ENCODE measurements at places on chromosomes 7 and 10. TPM values are rescaled to one million over a fixed set of nuclear protein-coding genes. Genes with fewer than 3 reads are reported as not detected.

Gene ARHGAP22
- 24.8 TPM for total RNA-seq

DNA sequence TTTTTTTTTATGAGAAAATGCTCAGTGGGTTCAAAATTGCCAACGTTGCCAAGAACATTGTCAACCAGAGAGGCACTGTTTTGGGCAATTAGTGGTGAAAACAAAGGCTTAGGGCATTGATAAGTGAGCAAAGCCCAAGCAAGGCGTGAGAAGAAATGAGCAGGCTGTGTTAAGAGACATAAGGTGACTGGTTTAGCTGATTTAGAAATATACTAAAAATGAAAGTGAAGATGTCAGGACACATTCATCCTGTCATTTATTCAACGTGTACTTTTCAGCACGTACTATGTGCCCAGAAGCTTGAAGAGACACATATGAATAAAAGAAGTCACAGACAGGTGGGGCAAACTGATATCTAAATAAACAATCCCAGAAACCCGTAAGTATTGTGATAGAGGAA lies 31.8 kb downstream of the AOAH start:
- H3K27me3 ChIP-seq, result no peaks in the 10 kb centered on the region
- H3K4me3 ChIP-seq, result no peak overlapping the region
- no peaks in the 10 kb centered on the region for H3K4me1 ChIP-seq
- no peak overlapping the region for H3K27ac ChIP-seq
- no peak for DNase-seq

DNA sequence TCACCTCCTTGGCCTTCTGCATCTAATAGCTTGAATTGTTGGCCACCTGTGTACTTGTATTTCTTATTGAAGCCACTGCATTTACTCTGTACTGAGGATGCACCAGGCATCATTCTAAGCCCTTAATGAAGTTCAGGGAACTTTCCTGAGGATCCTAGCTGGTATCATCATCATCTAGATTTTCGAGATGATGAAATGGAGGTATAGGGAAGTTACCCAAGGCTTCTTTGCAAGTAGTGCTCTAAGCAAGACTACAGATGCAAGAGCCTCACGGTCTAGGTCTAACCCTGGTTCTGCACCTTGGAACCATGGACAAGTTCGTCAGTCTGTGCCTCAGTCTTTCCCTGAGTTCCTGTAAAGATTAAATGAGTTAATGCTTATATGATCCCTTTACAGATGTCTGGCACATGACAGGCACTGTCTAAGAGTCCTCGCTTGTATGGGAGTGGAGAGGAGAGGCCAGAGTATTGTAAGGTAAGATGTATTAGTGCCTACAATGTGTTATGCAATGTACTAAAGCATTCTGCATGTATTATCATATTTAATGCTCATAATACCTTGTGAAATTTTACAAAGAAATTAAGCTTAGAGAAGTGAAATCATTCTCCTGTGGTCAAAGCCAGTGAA lies 145.1 kb downstream of the KCNMA1 start:
- H3K4me1 ChIP-seq, result no peaks in the 10 kb centered on the region
- H3K27me3 ChIP-seq, result no peaks in the 10 kb centered on the region
- no peaks in the 10 kb centered on the region for H3K36me3 ChIP-seq
- H3K27ac ChIP-seq, result no peak overlapping the region
- H3K4me3 ChIP-seq, result no peak overlapping the region
- no peak for DNase-seq

DNA sequence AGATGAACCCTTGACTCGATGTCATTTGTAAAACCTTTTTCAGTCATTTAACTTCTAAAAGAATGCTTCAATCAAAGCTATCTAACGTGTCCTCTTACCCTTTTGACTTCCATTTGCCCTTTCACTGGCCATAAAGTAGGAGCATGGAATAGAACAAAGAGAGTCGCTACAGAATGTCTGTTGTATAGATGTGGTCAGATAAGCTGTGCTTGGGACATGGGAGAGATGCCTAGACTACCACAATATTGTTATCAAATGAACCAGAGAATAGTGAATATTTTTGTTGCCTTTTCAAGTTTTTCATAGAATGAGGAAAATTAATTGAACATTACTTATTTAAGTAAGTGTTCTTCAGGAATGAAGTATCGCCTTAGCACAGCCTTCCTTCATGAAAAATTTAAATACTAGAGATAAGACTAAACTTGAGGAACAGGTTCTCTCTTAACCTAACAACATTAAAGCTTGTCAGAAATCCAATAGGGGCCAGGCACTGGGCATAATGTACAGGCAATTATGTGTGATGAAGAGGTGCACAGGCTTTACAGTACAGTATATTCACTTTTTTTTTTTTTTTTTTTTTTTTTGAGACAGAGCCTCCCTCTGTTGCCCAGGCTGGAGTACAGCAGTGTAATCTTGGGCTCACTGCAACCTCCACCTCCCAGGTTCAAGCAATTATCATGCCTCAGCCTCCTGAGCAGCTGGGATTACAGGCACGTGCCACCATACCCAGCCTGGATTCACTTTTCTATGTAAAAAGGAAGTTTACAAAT lies 7.5 kb upstream of the KMT2E start:
- peaks cover 78% of the 10 kb centered on the region for H3K4me1 ChIP-seq
- H3K4me3 ChIP-seq, result no peak overlapping the region
- H3K27ac ChIP-seq, result peak overlapping the region; percentile 8
- H3K36me3 ChIP-seq, result no peaks in the 10 kb centered on the region
- H3K27me3 ChIP-seq, result no peaks in the 10 kb centered on the region

- DNase-seq, result no peak
- no peaks in the 10 kb centered on the region for H3K4me1 ChIP-seq
- H3K27ac ChIP-seq, result no peak overlapping the region
- no peaks in the 10 kb centered on the region for H3K27me3 ChIP-seq
Observed at GRCh38 chr10:21090609-21091082, 193.5 kb upstream of the NEBL start.

DNA sequence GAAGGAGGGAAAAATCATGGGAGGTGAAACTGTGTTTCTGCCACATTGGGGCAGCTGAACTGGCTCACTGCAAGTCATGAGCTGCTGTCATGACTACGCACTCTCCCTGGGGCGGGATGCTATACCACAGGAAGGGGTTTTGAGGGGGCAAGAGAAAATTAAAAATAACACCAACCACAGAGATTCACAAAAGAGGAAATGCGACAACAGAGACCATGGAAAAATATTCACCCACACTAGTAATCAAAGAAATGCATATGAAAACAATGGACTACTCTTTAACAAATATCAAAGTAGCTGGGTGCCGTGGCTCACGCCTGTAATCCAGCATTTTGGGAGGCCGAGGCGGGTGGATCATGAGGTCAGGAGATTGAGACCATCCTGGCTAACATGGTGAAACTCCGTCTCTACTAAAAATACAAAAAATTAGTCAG lies 65.2 kb upstream of the TM9SF3 start:
- no peaks in the 10 kb centered on the region for H3K27me3 ChIP-seq
- H3K4me3 ChIP-seq, result no peak overlapping the region
- H3K27ac ChIP-seq, result no peak overlapping the region
- no peak for DNase-seq
- no peaks in the 10 kb centered on the region for H3K36me3 ChIP-seq
- H3K4me1 ChIP-seq, result no peaks in the 10 kb centered on the region

- no peaks in the 10 kb centered on the region for H3K27me3 ChIP-seq
- H3K27ac ChIP-seq, result no peak overlapping the region
- H3K4me3 ChIP-seq, result no peak overlapping the region
Observed at GRCh38 chr10:131058799-131059198, 252.7 kb downstream of the TCERG1L start.

GRCh38 chr10:71998119-71998839 lies 34.1 kb downstream of the CHST3 start:
- H3K27me3 ChIP-seq, result no peaks in the 10 kb centered on the region
- no peak overlapping the region for H3K4me3 ChIP-seq
- H3K27ac ChIP-seq, result peak overlapping the region; percentile 65
- peaks cover 51% of the 10 kb centered on the region for H3K4me1 ChIP-seq

Gene UCN3
- not detected for total RNA-seq

Gene VOPP1
- total RNA-seq, result 131 TPM

DNA sequence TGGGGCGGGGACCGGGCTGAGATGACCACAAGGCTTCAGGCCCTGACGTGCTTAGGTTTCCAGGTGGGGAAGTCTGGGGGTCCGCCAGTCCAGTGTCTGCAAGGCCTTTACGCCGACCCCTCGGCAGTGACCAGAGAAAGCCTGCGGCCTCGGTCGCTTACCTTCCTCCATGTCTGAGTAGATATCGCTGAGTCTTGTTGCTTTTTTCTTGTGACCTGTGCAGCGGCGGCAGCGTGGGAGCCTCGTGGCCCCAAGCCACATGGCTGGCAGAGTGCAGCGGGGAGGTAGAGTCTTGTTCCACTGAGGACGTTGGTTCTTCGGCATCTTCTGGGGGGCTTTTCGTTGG lies 329 bp downstream of the NOLC1 start:
- peaks cover 10% of the 10 kb centered on the region for H3K4me1 ChIP-seq
- no peak for DNase-seq
- H3K27ac ChIP-seq, result peak overlapping the region; percentile 94

Gene LIPJ
- total RNA-seq, result not detected

GRCh38 chr10:132364594-132364970 lies 32.4 kb upstream of the PWWP2B start:
- H3K27ac ChIP-seq, result no peak overlapping the region
- no peaks in the 10 kb centered on the region for H3K27me3 ChIP-seq
- no peak for DNase-seq
- peaks cover 6% of the 10 kb centered on the region for H3K36me3 ChIP-seq
- no peaks in the 10 kb centered on the region for H3K4me1 ChIP-seq

DNA sequence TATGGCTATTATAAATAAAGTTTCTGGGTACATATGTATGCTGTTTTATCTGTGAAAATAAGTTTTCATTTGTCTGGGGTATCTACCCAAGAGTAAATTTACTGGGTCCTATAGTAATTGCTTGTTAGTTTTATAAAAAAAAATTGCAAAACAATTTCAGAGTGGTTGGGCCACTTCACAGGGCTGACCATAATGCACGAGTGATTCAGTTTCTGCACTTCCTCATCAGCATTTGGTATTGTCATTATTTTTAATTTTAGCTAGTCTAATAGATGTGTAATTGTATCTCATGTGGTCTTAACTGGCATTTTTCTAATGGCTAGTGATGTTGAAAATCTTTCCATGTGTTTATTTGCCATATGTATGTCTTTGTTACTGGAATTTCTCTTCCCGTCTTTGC lies 452.4 kb upstream of the AKR1E2 start:
- no peak for DNase-seq
- H3K27me3 ChIP-seq, result no peaks in the 10 kb centered on the region
- H3K4me1 ChIP-seq, result no peaks in the 10 kb centered on the region
- no peaks in the 10 kb centered on the region for H3K36me3 ChIP-seq
- H3K27ac ChIP-seq, result no peak overlapping the region

Gene IGFBP1
- not detected for total RNA-seq

DNA sequence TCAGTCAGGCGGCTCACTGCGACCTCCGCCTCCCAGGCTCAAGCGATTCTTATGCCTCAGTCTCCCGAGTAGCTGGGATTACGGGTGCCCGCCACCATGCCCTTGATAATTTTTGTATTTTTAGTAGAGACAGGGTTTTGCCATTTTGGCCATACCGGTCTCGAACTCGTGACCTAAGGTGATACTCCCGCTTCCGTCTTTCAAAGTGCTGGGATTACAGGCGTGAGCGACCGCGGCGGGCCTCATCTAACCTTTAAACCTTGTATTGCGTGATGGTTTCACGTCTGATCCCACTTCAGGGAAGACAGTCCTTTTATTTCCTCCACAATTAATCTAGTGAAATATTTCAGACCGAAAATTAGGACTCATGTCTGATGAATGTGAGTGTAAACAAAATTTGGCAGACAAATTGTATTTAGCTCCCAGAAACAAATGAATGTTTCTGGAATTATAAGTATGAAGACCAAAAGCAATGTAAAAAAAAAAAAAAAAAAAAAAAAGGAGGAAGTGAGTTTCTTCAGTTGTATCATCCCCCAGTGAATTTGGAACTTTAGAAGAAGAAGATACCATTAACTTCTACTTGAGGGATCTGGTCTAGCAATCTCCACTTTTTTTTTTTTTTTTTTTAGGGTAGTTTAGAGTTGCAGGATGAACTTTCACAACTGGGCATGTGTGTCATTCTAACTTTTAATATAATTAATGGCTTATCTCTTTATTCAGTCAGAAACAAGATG lies 1.6 kb downstream of the NUP42 start:
- H3K4me1 ChIP-seq, result peaks cover 42% of the 10 kb centered on the region
- H3K27me3 ChIP-seq, result no peaks in the 10 kb centered on the region
- DNase-seq, result no peak
- H3K27ac ChIP-seq, result no peak overlapping the region

GRCh38 chr7:30396389-30396788 lies 82.2 kb downstream of the NOD1 start:
- no peaks in the 10 kb centered on the region for H3K27me3 ChIP-seq
- no peak overlapping the region for H3K4me3 ChIP-seq
- no peak for DNase-seq
- no peaks in the 10 kb centered on the region for H3K4me1 ChIP-seq

Gene PSPH
- total RNA-seq, result 5.1 TPM

DNA sequence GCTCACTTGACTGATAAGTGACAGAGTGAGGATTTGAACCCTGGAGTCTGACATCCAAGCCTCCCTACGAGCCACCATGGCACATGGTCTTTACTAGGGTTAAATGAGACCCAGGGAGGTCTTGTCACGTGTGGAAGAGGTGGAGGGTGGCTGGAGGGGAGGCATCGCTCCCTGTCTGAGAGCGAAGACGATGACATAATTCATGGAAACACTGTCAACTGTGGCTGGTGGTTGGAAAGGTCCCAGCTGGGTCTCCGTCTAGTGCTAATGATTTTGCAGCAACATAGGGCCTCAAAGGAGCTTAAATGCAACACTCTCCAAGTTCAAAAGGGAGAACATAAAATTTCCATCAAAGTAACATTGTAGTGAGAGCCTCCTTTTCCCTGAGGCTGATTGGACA lies 99.9 kb upstream of the BAIAP2L1 start:
- H3K27ac ChIP-seq, result no peak overlapping the region
- H3K4me1 ChIP-seq, result no peaks in the 10 kb centered on the region
- H3K4me3 ChIP-seq, result no peak overlapping the region
- DNase-seq, result no peak
- H3K27me3 ChIP-seq, result no peaks in the 10 kb centered on the region

Gene MSMB
- not detected for total RNA-seq

All from thoracic aorta (tissue), 2 donors.